Stimulated activated CD8-positive, alpha-beta memory T cell treated with anti-CD3 and anti-CD28 coated beads, Interleukin-12 subunit alpha, Interleukin-12 subunit beta, amount 100 ng/mL, for 1 hour (primary cell): ENCODE measurements at places on chromosomes 1 and 21.

DNA sequence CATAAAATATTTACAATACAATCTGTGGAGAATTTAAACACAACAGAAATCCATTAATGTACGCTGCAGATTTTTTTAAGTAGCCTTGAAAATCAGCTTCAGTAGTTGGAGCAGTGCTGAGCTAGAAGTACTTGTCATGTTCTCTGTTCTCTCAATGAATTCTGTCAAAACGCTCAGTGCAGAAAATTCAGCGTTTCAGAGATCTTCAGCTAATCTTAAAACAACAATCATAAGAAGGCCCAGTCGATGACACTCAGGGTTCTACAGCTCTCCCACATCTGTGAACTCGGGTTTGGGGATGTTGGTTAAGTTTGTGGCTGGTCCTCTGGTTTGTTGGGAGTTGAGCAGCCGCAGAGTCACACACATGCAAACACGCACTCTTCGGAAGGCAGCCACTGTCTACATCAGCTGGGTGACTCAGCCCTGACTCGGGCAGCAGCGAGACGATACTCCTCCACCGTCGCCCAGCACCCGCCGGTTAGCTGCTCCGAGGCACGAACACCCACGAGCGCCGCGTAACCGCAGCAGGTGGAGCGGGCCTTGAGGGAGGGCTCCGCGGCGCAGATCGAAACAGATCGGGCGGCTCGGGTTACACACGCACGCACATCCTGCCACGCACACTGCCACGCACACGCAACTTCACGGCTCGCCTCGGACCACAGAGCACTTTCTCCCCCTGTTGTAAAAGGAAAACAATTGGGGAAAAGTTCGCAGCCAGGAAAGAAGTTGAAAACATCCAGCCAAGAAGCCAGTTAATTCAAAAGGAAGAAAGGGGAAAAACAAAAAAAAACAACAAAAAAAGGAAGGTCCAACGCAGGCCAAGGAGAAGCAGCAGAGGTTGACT is 161.2 kb downstream of the RUNX1 start:
- DNase-seq, result peak; percentile 73

- DNase-seq, result no peak
These were observed 4.8 kb upstream of the ANKRD65 start for GRCh38 chr1:1425753-1426495.

DNA sequence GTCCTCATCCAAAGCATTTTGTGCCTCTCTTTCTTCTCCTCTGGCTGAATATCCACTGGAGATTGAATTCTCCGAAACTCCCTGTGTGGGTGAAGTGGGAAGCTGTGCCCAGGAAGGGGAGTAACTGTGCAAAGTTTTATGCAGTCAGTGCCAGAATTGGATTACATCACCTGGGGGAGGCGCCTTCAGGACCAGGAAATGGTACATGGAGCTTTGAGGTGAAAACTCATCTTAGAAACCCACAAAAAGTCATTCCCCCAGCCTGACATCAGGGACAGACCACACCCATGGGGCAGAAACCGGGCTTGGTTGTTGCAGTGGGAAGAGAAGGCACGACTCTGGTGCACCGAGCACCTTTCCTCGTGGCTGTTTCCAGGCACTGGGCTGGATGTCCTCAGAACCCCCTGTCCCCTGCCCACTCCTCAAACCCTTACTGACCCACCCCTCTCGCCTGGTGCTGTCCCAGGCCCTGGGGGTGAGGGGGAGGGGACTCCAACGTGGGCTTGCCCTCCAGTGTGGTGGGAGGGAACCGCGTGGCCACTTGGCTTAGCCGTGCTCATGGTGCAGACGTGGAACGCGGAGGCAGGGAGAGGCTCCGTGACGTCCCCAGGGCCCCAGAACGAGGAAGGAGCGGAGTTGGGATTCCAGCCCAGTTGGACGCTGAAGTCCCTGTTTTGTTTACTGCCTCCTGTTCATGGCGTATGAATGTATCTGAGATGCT is 15.7 kb downstream of the TFF3 start:
- DNase-seq, result no peak

DNA sequence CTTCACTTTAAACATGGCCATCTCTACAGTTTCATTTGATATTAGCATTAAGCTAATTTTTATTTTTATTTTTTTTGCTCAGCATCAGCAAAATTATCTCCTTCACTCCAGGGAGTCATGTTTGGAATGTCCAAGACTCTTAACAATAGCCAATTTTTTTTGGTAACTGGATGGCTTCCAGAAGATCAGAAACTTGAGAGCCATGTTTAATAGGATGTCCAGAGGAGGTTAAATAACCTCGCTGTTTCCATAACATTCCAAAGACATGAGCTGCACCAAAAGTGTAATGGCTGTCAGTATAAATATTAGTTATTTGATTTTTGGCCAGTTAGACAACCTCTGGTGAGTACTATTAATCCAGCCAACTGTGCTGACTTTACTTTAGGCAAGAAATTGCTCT is 80.7 kb downstream of the DNTTIP2 start:
- no peak for DNase-seq

GRCh38 chr1:192726820-192727504 is 81.9 kb upstream of the RGS2 start:
- no peak for DNase-seq

GRCh38 chr21:39523399-39523798 is 71.6 kb downstream of the SH3BGR start:
- no peak for DNase-seq

- no peak for DNase-seq
These were observed 54.1 kb downstream of the TAS1R2 start for GRCh38 chr1:18805150-18805879.

DNA sequence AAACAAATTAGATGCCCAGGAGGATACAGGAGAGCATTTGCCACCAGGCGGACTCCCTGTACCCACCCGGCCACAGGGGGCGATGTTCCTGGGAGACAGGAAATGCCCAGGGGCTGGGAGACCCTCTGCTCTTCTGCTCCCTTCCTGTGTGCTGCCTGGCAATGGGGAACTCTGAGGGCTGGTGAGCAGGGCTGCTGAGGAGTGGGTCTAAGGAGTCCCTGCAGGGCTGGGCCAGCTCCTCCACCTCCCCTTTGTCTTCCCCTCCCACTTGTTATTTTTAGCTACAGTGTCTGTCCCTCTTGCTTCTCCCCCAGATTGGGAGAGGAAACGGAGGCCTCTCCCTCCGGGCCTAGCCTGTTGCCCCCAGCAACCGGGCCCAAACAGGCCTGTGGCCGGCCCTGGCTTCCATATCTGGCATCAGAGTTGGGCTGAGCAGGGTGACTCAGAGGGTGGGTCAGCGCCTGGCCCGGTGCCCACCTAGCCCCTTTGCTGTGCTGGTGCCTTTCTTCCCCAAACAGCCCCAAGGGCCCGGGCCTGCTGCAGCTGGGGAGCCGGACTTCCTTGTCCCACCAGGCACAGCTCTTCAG is 11.6 kb downstream of the LMNA start:
- no peak for DNase-seq

DNA sequence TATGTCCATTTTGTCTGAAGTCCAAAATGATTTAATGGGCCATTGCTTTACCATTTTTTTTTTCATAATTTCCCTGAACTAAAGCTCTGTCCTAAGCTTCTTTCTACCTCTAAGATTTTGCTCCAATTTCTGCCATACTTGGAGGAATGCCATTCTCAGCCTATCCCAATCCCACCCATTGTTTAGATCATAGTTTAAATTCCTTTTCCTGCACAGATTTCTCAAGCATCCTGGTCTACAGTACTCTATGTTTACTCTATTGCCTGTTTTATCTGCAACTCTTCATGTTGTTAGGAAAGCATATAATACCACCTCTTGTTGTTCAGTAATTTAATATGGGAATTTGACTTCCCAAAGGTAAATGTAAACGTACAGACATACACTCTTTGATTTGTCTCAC is 30.8 kb downstream of the ADAMTS1 start:
- no peak for DNase-seq

DNA sequence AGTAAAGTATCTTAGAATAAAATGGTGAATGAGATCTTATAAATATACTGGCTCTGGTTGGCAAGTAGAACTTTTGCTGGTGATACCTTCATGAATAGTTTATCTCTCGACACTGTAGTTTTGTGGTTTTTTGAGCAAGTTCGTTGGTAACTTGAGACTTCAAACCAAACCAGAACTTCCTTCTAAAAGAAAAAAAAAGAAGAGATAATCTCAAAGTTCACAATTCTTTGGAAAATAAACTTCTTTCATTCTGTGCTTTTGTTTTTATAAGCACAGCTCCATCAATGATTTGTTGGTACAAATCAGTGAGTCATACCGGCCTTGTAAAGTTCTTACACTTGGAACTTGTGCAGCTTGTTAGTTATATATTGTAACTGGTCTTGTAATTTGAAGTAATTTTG is 2.3 kb downstream of the HIPK1 start:
- DNase-seq, result no peak

DNA sequence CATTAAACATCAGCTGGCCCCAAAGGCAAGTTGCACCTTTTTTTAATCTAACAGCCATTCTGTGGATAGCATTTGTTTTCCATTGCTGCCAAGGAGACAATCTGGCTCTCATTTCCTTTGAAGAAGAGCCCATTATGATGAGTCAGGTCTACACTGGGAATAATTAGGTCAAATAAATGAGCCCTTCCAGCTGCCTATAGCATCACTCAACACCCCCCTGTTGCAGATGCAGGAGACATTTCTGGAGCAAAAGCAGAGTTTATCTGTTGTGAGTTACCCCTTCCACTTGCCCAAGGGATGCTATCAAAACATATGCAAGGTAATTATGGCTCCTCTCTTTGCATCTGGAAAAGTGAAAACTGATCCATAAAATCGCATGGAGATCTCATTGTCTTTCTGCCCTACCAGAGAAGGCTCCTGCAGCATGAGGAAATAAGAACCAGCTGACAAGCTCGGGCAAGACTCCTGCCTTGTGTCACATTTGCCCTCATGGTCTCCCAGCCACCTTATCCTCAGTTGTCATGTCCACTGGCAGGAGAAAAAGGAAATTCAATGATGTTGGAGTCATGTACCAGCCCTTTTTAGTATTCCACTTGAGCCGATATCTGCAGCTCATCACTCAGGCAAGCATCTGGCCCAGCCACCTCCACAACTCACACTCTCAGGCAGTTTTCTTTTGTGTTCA is 135.9 kb downstream of the SLC30A10 start:
- no peak for DNase-seq

DNA sequence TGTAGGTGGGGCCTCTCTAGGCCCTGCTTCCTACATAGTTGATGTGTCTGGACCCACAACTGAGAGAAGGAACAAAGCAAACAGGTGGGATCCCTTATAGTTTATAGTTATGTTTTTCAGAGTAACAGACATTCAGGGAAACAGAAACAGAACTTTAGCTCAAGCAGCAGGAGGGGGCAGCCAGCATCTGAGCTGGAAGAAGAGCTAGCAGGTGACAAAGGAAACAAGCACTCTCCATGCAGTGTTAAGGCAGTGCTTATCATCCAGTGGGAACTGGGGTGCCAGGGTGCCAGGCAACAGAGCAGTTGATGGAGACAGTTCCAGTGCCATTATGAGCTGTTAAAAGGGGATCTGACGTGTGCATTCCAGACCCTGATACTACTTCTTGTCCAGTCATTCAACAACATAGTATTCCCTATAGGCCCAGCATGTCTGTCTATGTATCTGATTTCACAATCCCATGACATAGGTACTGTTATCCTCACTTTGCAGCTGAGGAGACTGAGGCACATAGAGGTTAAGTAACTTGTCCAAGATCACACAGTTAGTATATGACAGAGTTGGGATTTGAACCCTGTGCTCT is 13.5 kb downstream of the HIVEP3 start:
- DNase-seq, result no peak

DNA sequence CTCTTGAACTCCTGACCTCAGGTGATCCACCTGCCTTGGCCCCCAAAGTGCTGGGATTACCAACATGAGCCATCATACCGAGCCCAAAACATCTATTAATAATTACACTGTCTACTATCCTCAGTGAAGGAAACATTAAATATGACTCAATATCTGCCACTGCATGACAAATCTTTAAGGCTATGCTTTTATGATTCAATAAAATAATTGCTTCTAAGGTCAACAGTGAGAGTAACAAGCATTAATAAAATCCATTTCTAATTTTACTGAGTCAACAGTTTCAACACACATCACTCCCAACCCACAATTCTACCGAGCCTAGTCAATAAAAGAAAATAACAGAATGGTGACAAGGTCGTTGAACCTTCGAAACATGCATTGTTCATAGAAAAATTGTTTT is 125.5 kb upstream of the CHRM3 start:
- DNase-seq, result no peak

DNA sequence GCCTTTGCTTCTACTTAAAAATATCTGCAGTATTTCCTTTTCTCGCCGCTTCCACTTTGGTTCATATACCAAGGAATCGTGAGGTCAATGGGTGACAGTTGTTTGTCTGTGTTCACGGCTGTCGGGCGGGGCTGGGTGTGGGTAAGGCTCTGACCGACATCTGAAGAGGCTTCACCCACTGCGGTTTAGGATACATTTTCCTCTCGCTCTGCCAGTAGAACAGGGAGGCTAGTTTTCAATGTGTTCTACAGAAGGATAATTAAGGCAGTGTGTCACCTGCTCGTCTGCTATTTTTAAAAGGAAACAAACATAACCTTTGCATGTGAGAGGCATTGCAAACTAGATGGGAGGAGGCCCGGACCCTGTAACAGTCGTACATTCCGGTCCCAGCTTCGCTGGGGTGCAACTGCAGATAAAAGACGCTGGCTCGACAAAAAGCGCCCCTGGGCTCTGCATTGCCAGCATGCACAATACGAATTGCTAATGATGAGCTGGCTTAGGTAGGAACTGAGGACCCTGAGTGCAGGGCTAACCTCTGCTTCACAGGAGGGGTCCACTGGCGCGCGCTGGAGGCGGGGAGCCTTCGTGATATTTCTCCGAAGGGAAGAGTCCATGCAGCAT is 8.5 kb upstream of the ERG start:
- DNase-seq, result no peak

- no peak for DNase-seq
These were observed 115.4 kb upstream of the RAB4A start for GRCh38 chr1:229155472-229155871.

DNA sequence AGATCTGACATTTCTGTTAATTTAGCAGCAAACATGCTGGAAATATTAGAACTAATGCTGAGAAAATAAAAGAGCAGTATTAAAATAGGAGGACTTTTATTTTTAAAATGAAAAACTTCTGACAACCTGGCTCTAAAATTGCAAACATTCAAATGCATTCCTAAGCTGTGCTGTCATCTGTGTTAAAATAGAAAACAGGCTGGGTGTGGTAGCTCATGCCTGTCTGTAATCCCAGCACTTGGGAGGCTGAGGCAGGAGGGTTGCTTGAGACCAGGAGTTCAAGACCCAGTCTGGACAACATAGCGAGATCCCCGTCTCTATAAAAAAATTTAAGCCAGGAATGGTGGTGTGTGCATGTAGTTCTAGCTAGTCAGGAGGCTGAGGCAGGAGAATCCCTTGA is 44.6 kb downstream of the MIGA1 start:
- no peak for DNase-seq
